Stimulated activated CD4-positive, alpha-beta T cell treated with anti-CD3 and anti-CD28 coated beads, Interleukin-2, amount 100 ng/mL, for 24 hours (primary cell): ENCODE measurements at places on chromosomes 13 and 19.

DNA sequence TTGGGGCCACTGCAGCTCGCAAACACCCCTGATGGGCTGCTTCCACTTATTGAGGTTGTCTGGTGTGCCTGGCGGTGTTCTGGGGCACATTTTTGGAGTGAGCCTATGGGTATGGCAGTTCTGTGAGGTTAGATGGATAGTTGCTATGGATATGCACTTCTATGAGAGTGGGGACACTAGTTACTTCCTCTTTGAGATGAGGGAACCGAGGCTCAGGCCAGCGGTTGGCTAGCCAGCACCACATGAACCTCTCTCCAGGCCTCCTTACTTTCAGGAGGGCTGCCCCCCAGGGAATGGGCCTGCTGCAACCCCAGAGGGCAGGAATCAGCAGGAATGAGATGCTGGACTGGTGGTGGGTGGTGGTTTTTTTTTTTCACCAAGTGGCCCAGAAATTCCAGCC lies 13.5 kb upstream of the PRR19 start:
- no peak for DNase-seq

DNA sequence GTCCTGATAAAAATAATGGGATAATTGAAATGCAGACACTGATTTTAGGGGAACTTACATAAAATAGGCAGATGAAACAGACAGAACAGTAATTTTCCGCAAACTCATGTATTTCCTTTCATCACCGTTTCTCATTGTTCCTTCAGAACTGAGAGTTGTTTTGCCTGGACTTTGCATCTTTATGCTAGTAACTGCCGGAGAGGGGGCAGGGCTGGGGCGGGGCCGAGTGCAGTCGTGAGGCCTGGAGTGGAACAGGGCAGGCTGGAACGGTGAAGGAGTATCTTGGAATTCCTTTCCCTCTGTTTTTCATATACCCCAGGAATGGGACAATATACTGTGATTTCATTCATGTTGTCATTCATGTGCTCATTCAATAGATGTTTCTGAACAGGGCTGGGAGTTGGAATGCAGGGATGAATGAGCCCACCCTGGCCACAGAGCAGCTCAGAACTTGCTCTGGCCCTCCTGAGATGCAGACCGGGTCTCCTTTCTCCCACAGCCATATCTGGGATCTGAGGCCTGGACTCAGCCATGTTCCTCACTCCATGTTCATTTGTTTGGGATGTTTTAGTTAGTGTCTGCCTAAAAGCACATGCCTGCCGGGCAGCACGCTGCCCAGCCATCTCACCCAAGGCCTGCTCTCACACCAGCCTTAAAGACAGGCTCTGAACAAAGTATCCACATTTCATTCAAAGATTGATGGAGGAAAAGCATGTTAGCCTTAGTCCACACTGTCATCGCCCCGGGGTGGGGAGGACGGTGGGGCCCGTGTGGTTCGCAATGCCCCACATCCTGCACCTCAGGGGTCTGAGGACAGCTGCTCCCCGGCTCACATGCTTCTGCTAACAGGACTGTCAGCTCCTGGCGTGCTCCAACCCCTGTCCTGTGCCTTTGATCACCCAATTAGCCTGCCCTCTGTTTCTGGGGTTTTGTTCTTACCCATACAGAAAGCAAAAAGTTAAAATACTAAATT lies 92.9 kb downstream of the SOX1 start:
- DNase-seq = no peak

GRCh38 chr19:16542910-16543472 lies 754 bp upstream of the CHERP start:
- DNase-seq = no peak

DNA sequence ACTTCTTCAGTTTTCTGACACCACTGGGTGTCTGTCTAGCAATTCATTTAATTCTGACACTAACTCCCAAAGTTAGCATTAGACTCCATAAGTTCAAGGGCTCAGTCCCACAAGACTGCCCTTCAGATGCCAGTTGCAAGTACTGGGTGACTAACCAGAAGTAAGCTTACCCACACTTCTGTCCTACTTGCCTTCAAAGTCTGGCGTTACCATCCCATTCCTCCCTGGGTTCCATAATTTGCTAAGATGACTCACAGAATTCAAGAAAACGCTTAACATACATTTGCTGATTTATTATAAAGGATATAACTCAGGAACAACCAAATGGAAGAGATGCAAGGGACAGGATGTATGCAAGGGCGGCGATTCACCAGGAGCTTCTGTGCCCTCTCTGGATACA lies 45.5 kb upstream of the NPAS1 start:
- no peak for DNase-seq

DNA sequence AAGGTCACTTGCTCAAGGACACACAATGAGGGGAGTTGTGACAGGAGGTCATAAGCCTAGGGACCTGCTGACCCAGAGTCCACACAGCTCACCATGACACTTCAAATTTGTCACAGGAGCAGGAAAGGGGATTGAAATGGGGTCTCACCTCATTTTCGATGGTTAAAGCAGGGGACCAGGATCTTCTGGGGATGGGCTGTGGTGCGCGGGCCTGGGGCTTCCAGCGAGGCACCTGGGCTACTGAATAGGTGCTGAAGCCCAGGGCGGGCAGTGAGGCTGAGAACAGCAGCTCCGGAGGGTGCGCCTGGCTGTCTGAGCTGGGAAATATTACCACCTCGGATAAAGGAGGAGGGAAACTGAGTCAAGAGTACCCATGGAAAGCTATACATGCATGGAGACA lies 11.0 kb downstream of the MAN2B1 start:
- DNase-seq = no peak

DNA sequence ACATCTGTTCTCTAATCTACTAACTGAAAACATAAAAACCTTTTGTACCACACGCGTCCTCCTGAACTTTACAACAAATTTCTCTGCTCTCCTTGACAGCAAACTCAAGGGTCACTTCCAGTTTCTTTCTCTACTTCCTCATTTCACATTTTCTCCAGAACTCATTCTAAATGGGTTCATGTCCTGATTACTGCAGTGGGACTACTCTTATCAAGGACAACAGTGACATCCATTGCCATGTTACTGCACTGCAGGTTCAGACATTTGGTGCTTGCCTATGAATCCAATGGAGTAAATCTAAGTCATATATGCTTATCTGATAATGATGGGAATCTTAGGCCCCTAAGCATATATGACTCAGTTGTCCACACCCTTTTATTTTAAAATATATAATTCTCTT lies 35.3 kb downstream of the FPR3 start:
- DNase-seq = no peak

GRCh38 chr13:108056278-108056677 lies 159.1 kb downstream of the LIG4 start:
- DNase-seq = no peak

- no peak for DNase-seq
Measured at GRCh38 chr13:67934617-67935330, 704.6 kb upstream of the PCDH9 start.

DNA sequence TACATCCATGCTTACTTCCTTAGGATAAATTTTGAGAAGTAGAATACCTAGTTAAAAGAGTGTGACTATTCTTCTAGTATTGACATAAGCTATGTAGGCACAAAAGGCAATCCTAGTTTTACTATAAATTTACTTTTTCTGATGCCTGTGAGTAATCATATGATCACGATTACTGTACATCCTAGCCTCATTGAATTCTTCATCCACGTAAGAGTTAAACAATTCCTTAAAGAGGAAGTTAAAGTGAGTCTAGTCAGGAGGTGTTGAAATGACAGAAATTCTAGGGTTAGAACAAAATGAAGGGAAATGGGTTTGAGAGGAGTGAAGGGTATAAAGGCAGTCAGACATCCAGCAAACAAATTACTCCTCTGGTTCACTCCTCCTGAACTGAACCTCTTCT lies at the start of gene ACOD1:
Gene ACOD1 (plus strand): TSS at position 363 of the 400 bp plus-strand sequence. CDS start 48 bp downstream, outside the sequence.
- no peak for DNase-seq

DNA sequence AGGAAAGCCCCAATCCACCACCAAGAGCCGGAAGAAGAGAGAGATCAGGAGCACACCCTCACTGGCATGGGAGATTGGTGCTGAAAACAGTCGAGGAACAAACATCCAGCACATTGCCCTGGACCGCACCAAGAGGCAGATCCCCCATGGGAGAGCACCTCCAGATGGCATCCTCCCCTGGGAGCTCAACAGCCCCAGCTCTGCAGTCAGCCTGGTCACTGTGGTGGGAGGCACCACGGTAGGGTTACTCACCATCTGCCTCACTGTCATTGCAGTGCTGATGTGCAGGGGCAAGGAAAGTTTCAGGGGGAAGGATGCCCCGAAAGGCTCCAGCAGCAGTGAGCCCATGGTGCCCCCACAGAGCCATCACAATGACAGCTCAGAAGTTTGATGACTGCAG lies 110.2 kb downstream of the STOML3 start:
- no peak for DNase-seq

- DNase-seq = no peak
Measured at GRCh38 chr13:64767054-64767453, 2463.1 kb downstream of the PCDH9 start.

GRCh38 chr13:91946498-91947070 lies 548.2 kb downstream of the GPC5 start:
- no peak for DNase-seq

DNA sequence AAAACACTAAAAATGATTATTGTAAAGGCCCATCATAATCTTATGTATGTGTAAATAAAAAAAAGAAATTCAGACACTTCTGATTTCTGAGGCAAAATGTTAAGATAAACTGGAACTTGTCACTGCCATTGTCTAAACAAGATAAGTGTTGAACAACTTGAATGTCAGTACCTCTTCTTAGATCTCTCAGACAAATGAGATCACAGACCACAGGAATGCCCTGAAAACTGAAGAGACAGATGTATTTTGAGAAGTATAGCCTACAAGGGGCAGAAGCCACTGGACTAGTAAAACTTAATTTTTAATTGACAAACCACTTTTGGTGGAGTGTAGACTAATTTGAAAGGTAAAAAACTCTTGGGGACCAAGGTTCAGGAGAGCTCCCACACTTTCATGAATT lies 375.5 kb upstream of the SLITRK5 start:
- no peak for DNase-seq

- no peak for DNase-seq
Measured at GRCh38 chr13:111209613-111210012, 94.5 kb downstream of the ARHGEF7 start.

GRCh38 chr13:47843005-47843404 lies 158.1 kb downstream of the SUCLA2 start:
- DNase-seq = no peak

GRCh38 chr19:35061583-35062373 lies 20.3 kb downstream of the HPN start:
- no peak for DNase-seq
